Activated CD8-positive, alpha-beta memory T cell treated with anti-CD3 and anti-CD28 coated beads for 36 hours (primary cell): ENCODE measurements at places on chromosomes 4 and X. TPM values are rescaled to one million over a fixed set of nuclear protein-coding genes. Genes with fewer than 3 reads are reported as not detected.

Gene GAGE12J
- not detected for total RNA-seq

Gene NLGN3
- 0.67 TPM for total RNA-seq

Gene L1CAM
- 0.19 TPM for total RNA-seq

Gene TLR2
- total RNA-seq = 0.23 TPM

Gene AADAT
- total RNA-seq = 0.19 TPM
